ENCODE measurements at places on chromosomes 7 and 10.

DNA sequence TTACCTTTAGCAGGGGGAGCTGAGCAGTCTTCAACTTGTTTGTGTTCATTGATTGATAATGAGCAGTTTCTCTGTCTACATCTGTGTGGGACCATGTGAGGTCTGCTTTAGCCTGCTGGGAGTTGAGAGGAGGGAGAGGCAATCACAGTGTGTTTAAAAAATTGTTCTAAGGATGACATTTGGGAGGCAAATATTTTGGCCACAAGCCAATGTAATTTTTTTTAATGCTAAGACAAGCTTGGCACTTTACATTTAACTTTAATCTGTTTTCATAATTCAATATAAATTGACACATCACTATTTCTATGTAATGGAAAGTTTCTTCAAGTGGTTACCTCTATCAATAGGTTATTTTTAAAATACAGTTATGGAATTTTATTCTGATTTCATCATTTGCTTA is 55.9 kb upstream of the SEMA3A start:
- no peak for DNase-seq

DNA sequence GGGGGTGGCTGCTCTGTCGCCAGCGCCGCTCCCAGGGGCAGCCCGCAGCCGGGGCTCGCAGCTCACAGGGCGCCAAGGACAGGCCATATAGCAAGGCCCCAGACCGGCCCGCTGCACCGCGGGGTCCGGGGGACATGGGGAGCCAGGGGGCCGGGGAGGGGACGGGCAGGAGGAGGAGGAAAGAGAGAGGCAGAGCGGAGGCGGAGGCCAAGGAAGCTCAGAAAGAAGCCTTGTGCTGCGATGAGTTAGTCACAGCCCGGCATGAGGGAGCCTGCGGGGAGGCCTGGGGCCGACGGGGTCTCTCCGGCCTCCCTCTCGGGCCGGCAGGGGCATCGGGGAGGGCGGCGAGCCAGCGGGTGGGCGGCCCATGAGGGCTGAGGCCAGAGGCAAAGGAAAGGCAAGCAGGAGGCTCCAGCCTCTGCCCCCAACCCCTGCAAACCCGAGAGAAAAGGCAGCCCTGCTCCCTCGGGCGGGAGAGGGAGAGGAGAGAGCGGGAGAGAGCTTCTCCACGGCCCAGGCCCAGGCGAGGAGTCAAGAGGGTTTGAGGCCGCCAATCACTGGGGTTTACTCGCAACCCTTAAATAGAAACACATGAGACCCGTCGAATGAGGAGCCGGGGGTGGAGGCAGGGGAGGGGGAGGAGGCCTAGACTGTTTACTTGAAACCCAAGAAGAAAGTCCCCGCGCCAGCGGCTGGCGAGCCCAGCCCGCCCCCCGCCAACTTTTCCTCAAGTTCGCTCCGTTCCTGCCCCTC is 167.9 kb downstream of the NEURL1 start:
- no peak for DNase-seq

GRCh38 chr7:81616951-81617350 is 152.9 kb downstream of the HGF start:
- no peak for DNase-seq

DNA sequence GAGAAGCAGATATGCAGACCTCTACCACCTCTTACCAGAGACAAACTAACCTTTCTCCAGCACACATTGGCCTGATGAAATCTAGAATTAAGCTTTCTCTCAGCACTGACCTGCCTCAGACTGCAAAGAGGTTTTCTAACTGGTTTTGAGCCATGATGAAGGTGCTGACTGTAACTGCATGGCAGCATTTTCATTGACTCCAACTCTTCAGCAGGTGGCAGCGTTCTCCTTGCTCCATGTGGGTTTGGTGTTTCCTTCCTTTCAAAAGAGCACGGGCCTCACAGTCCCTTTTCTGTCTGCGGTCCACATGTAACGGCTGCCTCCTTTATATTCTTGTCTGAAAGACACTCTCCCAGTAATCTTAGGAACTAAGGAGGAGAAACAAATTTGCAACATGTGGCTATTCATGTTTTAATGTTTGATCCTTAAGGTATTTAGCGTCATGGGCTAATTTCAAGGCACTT is 12.6 kb downstream of the KLLN start:
- DNase-seq = no peak

GRCh38 chr7:129609666-129610065 is 1.9 kb upstream of the NRF1 start:
- DNase-seq = peak; percentile 12

GRCh38 chr7:156635529-156636385 is 4.8 kb upstream of the RNF32 start:
- DNase-seq = no peak

DNA sequence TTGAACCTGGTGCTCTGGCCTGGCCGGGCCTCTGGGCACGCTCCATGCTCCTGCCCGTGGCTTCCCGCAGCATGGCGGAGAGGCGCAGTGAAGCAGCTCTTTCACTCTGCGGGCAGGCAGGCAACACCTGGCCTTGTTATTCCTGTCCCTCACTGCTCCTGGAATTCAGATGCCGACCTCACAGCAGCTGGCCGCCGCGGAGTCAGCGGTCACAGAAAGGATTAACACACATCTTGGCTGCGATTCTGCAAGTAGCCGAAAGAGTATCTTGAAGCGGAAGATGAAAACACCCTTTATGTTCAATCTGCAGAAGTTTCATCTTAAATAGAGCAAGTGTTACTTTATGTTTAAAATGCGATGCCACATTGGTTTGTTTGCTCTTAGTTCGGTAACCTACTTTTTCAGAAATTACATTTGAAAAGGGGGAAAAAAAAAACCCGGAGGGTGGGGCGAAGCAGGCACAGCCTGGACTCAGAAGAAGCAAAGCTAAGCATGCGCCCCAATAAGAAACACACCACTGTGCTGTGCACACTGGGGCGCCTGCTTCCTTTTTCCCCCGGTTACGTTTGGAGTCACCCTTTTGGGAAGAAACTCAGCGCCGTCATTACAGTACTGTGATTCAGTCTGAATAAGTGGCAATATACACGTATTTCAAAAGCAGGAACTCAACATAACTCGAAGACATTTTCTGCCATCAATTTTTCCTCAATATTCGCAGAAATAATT is 42.3 kb downstream of the BRI3 start:
- no peak for DNase-seq

DNA sequence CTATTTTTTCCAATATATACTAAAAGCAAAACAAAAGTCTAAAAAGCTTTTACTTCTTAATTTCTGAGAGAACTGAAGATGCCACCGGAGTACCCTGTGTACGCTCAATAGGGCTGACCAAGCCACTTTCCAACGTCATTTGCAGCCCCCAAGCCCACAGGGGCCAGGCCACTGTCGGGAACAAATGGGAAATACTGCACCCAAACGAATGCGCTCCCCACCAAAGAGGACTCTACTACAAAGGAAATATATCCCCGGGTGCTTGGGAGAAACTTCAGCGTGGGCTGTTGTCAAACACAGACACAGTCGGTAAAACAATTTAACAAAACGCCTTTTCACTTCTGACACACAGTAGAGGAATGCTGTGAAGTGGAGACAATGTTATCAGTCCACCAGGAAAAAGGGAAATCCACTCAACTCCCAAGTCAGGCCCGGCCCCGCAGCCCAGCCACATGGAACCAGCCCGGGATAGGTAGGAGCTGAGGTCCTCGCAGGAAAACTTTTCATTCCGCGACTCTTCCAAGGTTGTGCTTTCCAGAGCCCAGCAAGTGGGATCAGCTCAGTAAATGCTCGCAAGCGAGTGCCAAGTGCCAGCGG is 1.4 kb downstream of the PARD3 start:
- DNase-seq = no peak

DNA sequence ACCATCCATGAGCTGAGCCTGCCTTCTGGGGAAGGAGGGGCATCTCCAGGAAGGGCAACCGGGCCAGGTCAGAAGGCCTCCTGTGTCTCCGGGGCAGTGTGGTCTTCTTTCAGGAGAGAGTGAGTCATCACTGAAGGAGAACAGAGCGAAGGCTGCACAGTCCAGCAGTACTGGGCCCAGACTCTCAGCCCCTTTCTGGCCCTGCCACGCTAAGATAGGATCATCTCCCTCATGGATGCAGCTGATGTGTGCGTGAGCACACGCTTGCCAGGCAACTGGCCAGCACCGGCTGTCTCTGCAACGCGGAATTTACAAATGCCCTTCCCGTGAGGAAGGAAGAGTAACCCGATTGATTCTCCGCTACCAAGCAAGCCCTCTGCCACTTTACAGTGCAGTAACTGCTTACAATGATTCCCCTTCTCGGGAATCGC is 328.2 kb downstream of the TNS3 start:
- DNase-seq = peak; percentile 21

All from GM04503 (cell line).